ENCODE measurements at places on chromosomes 6 and 20.

DNA sequence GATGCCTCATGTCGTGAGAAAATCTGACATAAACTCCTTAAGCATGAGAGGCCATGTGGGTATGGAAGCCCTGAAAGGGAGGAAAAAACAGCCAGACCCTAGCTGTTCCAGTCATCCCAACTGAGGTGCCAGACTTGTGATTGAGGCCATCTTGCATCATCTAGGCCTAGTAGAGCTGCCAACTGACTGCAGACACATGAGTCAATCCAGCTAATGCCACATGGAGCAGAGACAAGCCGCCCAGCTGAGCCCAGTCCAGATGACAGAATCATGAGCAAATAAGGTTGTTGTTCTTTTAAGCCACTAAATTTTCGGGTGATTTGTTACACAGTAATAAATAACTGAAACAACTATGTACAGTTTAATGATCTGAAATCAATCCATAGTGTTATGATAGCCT, 680.9 kb downstream of the MAFB start:
- no peak for DNase-seq

DNA sequence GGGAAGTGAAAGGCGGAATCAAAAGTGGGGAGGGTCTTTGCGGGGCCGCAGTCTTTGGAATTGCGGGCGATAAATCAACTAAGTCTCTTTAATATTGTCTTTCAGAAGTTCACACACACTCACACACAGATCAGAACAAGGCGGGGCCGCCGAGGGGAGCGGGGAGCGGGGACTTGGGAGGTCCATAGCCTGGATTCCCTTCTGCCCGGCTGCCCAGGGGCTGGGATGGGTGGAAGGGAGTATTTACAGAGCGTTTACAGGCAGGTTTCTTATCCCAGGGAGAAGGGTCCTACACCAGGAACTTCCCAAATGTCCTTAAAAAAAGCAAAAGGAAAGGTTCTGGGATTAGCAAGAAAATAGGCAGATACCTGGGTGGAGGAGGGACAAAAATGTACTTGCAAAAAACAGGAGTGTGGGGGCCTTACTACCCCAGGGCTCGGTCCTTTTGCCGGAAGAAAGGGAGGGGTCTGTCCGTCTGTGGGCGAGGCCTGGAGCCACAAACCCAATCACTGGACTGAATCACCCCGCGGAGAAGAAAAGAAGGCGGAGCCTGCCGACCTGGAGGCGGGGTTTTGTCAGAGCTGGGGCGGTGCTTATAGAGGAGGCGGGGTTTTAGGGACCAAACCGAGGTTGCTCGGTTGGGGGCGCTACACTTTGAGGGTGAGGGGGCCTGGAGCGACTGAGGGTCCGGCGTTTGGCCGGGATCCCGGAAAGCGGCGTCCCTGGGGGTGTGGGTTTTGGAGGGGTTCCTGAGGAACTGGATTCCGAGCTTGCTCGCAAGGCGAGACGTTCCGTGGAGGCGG, 3.2 kb downstream of the PRRT1 start:
- DNase-seq, result no peak

GRCh38 chr6:129575378-129576118, 134.4 kb downstream of the ARHGAP18 start:
- DNase-seq, result peak; percentile 12

DNA sequence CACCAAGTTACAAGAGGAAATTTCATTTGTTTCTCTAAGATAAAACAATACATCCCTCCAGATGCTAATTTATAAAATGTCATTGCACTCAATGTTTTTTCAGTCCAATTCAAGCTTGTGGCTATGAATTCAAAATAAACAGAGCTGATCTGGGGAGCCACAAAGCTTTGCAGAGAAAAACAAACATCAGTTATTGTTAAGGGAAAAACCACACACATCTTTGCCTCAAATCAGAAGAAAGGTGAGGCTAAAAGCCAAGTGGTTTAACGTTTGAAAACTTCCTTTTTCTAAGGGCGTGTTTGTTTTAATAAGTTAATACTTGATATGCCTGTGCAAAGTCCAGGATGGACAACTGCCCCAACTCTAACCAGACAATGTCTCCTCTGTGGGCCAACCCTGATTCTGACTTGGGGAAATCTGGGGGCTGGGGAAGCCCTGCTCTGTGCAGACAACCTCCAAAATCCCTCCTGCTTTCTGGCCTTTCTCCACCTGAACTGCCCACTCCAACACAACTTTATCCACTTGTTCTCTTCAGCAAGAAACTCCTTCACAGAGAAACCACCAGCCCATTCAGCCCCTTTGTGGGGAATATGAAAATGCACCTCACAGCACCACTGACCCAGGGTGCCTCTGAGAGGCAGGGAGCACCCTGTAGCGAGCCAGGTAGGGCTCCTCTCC, 44.6 kb upstream of the NT5E start:
- DNase-seq, result no peak

DNA sequence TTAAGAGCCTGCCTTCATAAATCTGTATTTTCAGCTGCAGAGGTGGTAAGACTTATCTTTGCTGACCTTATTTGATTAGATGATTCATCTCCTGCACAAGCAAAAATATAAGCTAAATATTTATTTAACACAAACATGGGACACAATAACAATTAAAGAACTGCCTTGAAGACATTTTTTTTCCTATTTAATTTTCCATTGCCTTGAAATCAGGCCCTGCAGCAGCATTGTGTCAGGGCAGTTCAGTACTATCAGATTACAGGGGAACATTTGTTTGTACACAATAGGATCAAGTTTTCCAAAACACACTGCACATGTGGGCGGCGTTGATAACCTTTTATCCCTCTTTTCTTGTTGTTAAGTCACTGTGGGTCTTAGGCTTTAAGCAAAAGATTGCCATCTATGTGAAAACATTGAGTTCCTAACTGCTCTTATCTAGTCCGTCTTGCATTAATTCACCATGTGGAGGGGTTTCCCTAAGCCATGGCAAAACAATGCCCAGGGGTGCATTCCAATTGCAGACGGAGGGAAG, 7.4 kb downstream of the ADGRF5 start:
- DNase-seq, result no peak

- no peak for DNase-seq
These were observed 4.0 kb upstream of the BPI start for GRCh38 chr20:38299963-38300362.

- no peak for DNase-seq
These were observed 34.9 kb upstream of the TFAP2A start for GRCh38 chr6:10449751-10450150.

GRCh38 chr20:21808863-21809664, 103.6 kb downstream of the PAX1 start:
- no peak for DNase-seq

DNA sequence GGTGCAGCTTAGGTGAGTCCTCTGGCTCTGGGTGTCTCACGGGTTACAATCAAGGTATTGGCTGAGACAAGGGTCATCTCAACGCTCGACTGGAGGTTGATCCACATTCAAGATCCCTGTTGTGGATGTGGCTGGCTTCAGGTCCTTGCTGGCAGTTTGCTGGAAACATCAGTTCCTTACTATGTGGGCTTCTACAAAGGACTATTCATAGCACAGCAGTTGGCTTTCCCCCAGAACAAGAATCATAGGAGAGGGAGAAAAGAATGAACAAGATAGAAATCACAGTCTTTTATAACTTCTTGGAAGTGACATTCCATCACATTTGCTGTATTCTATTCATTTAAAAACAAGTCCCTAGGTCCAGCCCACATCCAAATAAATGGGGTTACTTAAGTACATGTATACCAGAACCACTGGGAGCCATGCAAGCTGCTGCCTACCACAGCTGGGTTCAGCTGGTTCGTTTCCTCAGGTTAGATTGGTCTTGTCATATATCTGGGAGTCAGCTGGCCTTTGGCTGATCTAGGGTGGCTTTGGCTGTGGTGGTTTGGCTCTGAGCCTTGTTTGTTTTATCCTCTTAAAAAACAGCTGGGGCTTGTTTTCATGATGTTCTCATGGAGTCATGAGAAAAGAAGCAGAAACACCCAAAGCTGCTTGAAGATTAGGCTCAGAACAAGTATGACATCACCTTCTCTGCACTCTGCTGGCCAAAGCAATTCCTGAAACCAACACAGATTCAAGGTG, 433.2 kb upstream of the SPTLC3 start:
- no peak for DNase-seq

DNA sequence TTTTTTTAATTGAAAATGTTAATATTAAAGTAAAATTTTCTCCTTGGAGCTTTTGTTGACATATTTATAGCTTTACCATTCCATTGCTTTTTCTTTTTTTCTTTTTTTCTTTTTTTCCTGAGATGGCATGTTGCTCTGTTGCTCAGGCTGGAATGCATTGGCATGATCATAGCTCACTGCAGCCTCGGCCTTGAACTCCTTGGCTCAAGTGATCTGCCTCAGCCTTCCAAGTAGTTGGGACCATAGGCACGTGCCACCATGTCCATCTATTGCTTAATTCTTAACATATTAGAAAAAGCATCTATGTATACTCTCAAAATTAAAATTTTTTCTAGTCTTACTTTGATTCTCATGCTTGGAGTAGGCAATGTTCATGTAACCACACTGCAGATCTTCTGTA, 43.0 kb downstream of the RALGAPB start:
- DNase-seq, result no peak

GRCh38 chr6:165805067-165805555, 142.1 kb upstream of the PDE10A start:
- DNase-seq, result no peak

DNA sequence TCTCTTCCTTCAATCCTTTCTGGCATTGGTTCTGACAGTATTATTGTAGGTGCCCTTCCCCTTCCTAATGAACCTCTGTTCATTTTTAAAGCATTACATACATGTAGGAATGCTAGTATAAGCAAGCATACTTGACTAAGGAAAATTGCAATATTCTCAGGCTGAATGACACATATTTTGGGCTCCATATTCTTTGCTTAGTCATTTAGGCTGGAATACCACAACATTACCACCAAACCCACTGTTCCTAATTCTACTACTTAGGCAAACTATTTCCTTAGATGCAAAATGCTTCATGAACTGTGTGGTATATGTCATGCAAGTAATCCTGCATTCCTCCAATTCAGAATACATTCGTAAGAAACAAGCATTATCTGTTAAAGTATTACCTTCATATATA, 113.9 kb downstream of the PRDM1 start:
- DNase-seq, result no peak

DNA sequence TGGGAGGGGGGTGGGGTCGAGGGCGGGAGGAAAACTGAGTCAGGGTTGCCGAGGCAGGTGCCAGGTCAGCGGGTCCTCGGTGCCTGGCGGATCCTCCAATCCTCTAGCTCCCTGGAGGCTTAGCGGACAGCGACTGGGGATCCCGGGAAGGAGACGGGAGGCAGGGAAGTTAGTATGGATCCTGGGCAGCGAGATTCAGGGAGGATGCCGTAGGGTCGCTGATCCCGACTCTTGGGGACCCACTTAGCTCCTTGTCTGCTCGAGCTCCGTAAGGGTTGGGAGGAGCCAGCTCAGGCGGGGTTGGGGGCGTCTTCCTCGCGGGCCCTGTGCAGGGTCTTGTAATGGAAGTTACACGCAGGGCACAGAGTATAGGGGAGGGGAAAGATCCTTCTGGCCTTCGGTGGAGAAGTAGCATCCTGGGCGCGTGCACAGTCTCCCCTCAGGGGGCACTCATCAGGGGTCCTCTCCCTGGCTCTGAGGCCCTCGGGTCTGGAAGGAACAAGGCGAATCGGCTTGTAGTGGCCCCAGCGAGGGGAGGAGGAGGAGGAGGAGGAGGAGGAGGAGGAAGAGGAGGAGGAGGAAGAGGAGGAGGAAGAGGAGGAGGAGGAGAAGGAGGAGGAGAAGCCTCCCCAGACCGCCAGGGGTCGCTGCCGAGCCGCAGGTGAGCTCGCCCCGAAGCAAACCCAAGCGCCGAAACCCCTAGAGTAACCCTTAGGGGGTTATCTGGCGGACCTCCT, 6.4 kb upstream of the SLC12A5 start:
- DNase-seq, result no peak

GRCh38 chr20:24702501-24703283, 233.3 kb downstream of the SYNDIG1 start:
- DNase-seq, result no peak

- no peak for DNase-seq
These were observed 609.3 kb upstream of the IMPG1 start for GRCh38 chr6:76681781-76682180.

GRCh38 chr20:51687108-51687507, 81.1 kb downstream of the ATP9A start:
- DNase-seq, result no peak

GRCh38 chr6:47301441-47301840, 8.3 kb downstream of the TNFRSF21 start:
- no peak for DNase-seq

GRCh38 chr20:6519556-6519955, 247.9 kb upstream of the BMP2 start:
- DNase-seq, result no peak

All from NCI-H2107 (cell line).